ENCODE measurements at places on chromosomes 4 and X.

DNA sequence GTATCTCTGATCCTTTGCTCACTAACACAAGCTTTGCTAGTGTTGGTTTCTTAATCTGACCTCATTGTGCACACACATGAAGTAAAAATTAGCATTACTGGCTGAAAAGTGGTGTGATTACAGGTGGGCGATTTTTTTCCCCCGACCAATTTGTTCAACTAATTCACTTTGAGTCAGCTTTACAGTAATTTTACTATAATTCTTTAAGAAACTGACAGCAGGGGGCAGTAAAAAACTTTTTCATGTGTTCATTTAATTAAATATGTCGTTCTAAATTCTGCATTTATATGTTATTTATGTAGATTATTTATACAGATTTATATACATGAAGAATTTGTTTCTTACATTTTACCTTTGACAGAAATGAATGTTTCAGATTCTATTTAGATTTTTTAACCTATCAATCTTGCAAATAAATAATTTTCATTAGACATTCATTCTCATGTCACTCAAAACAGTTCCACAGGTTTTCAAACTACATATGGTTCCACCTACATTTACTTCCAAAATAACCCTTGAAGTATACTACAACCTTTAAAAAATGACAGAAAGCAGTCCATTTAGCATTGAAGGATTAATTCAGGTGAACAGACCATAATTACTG lies 17.5 kb downstream of the PALLD start:
- DNase-seq, result no peak

DNA sequence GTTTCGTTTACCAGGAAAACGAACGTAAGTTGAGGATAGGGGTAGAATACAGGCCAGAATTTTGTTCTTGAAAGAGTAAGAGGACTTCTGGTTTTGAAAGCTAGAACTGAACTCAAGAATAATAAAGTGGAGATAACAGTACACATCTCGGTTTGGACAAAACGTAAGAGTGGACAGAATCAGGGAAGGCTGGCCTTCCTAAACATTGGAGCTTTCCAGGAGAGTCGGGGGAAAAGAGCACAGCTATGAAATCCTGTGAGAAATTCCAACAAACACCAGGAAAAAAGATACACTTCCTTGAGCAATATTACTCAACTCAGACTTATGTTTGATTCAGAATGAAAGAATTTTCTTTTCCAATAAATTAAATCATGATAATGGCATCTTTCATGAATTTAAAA lies 1.2 kb downstream of the CTSO start:
- DNase-seq, result no peak

GRCh38 chrX:131322651-131323050 lies 33.5 kb upstream of the IGSF1 start:
- DNase-seq, result no peak

- DNase-seq, result no peak
These were observed 458.1 kb downstream of the KCTD8 start for GRCh38 chr4:43990551-43990950.

- DNase-seq, result no peak
These were observed 443.0 kb upstream of the GALNT7 start for GRCh38 chr4:172725581-172725980.

DNA sequence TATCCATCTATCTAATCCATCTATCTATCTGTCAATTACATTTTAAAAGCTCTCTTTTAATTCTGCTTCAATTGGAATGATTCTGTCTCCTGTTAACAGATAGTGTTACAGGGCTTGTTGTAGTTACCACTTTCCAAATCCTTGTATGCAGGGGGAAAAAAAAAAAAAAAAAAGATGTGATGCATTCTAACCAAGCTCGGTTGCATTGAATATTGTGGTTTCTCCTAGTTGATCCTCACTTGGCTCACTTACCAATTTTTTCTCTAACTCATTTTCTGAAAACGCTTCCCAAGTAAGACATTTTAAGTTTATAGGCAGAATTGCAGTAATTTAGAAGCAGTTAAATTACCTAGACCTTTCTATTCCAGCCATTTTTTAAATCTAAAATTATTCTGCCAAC lies 327.9 kb upstream of the PITX2 start:
- DNase-seq, result no peak

- DNase-seq, result no peak
These were observed 563.8 kb upstream of the FRG1 start for GRCh38 chr4:189376901-189377300.

- no peak for DNase-seq
These were observed 1.1 kb upstream of the RAP1GDS1 start for GRCh38 chr4:98260047-98260578.

- DNase-seq, result no peak
These were observed 2324.7 kb upstream of the AGA start for GRCh38 chr4:179766938-179767337.

- no peak for DNase-seq
These were observed 34.0 kb upstream of the USP9X start for GRCh38 chrX:41051288-41051687.

DNA sequence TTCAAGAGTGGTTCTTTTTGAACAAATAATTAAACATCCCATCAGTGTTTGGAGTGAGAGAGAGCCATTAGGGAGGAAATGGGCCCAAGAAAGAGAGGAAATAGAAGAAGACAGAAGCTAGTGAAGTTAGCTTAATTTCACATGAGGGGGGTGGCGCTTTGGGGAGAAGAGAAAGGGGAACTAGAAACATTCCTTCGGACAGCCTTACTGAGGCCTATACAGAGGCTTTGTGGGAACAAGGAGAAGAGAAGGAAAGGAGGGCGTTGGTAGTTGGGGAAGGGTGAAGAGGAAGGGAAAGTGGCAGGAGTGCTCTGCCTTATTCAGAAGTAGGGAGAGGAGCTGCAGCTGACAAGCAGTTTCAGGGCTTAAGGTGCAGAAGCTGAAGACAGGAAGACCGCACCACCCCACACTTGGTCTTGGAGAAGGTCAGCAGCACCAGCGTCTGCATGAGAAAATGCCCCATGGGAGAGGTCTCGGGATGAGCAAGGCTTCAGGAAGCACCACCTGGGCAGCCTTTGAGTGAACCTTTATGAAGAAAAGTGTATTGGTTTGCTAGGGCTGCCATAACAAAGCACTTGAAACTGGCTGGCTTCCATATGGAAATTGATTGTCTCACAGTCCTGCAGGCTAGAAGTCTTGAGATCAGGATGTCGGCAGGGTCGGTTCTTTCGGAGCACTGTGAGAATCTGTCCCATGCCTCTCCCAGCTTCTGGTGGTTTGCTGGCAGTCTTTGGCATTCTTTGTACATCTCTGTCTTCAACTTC lies 85.1 kb downstream of the KIT start:
- DNase-seq, result no peak

DNA sequence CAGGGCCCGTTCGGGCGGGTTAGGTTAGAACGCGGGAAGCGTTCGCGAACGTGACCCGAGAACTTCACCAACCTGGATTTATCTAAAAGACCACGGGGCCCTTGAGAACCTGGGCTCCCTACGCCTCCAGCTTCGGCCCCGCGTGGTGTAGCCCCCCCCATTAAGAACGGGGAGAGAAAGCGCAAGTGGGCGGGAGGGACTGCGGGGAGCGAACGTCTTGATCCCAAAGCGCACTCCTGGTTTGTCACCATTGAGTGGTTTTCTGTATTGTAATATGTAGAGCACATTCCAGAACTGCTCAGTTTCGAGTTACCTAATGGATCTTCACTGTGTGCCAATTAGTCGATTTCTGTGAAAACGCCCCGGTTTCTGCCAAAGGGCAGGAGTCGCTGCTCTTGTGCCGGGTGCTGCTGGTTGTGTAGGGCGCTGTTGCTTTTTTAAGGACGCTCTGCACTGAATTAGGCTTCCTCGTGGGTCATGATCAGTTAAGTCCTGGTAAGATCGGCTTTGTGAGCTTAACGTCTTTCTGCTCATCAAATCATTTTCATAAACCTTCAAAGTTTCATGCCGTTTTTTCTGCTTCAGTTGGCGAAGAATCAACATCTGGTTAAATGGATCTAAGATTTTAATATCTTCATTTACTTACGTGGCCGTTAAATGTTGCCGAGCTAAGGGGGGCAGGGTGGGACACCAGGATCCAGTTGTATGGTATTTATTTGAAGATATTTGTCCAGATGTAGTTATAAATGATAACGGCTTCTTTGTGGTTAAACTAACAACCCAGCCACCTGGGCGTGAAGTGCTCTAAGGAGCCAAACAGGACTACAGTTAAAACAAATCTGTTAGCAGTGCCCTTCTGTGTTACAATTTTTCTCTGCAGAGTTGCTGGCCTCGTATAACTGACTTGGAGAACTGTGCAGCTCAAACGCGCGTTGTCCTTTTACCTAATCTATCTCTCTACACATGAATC lies 809 bp downstream of the MND1 start:
- peak; percentile 53 for DNase-seq

- no peak for DNase-seq
These were observed 104.7 kb upstream of the MID1 start for GRCh38 chrX:10725071-10725470.

GRCh38 chr4:187840814-187841213 lies 154.8 kb upstream of the ZFP42 start:
- DNase-seq, result no peak

- DNase-seq, result no peak
These were observed 21.8 kb downstream of the SPANXC start for GRCh38 chrX:141220342-141221008.

GRCh38 chr4:41538017-41538733 lies at the start of gene LIMCH1:
TSS of gene LIMCH1 (plus strand) at chr4:41538157. CDS start at chr4:41605996, 67,839 bp downstream.
- no peak for DNase-seq

- no peak for DNase-seq
These were observed 2.0 kb upstream of the NUDT9 start for GRCh38 chr4:87420276-87420830.

DNA sequence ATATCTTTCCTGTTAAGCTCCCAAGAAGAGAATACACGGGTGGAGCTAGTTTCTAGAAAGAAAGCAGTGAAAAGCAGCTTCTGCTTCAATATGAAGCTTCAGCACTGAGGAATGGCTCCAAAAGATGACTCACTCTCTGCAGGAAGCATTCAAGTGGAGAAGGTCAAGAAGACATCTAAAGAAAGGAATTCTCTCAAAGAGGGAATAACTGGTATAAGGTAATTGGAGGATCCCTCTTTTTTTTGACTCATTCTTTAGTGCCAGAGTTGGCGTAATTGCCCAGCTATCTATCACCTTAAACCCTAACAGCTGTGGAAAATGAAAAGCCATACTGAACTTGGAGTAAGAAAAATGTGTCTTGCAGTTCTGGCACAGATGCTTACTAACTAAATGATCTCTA lies 3.5 kb downstream of the EDA2R start:
- no peak for DNase-seq

GRCh38 chrX:102517326-102517725 lies 787 bp upstream of the TMSB15A start:
- no peak for DNase-seq

GRCh38 chrX:45584717-45585116 lies 384.0 kb upstream of the DIPK2B start:
- no peak for DNase-seq

DNA sequence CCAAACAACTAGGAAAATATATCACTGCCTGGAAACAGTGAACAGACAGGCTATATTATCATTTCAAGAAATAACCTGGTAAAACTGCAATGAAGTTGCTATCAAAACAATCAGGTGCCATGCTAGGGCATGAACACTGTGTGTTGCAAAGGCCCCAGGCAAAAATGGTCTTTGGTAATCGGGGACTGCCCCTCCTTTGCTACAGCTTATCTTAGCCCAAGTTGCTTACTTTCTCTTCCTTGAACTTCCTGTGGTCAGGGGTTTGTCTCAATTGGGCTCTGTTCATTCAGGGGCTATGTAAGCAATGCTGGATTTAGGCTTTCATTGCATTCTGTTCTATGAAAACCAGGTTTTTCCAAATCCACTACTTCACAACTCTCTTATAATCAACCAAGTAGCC lies 30.4 kb downstream of the SCML1 start:
- DNase-seq, result no peak

- no peak for DNase-seq
These were observed 60.0 kb upstream of the LNX1 start for GRCh38 chr4:53651156-53651735.

GRCh38 chr4:84529169-84529751 lies 30.2 kb upstream of the NKX6-1 start:
- peak; percentile 26 for DNase-seq

DNA sequence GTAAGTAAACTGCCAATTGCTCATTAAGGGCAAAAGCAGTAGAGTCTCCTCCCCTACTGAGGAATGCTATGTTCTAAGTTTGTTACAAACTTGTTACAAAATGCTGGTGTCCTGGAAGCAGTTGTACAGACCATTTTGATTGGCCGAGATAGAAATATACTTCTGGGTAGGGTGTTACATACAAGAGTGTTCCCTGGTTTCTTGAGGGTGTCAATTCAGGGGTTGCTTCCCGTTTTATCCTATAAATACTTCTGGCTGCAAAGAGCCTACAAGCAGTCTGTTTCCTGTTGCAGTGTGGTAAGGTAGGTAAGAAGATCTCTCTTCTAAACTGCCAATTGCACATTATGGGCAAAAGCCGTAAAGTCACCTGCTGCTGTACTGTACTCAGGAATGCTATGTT lies 5.7 kb downstream of the TRPC5OS start:
- no peak for DNase-seq

DNA sequence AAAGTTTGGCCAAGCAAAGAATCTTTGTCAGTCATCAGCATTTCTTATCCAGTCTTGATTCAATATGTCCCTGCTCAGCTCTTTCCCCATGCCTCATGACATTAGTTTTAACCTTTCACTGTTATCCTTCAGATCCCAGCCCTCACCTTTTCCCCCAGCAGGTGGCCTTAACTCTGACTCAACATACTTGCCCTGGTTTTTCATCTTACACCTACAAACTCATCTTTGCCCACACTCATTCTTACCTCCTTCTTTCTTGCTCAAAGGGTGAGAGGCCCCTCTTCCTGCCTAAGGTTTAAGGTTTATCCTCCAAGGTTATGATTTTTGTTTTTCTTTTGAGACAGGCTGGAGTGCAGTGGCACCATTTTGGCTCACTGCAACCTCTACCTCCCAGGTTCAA lies 10.6 kb upstream of the ANXA5 start:
- no peak for DNase-seq

- DNase-seq, result no peak
These were observed 10.7 kb downstream of the SEC24B start for GRCh38 chr4:109444182-109444844.

DNA sequence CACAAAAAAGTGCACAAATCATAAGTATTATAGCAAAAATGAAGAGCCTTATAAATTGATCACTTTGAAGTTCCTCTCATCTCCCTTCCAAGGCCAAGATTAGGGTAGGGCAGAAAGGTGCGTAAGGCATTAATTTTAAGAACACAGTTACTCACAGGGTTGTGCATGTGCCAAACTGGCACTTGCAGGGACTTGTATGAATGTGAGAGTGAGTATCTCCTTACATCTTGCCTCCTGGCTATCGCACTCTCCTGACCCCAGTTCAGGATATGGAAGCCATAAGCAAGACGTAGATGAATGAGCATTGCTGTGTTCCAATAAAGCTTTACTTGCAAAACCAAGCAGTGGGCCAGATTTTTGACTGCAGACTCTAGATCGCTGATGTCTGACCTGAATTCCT lies 510.1 kb upstream of the AADAT start:
- no peak for DNase-seq

GRCh38 chr4:120844528-120844921 lies 78.0 kb downstream of the PRDM5 start:
- no peak for DNase-seq

DNA sequence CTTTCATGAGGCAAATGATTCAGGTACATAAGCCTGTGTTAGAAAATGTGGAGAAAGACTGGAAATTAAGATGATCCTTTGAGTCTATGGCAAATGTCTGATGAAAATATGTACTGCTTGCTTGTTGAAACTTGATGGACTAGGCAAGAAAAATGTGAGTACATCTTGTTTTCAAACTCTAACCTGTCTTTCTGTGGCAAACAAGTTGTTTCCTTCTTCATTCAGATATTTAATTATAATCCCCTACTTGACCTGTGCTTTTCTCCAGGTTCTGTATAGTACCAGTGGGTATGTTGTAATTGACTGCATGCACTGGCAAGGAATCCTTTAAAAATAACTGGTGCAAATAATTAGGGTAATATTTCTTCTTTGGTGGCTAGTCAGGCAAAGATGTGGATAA lies 136.7 kb downstream of the ARHGAP24 start:
- no peak for DNase-seq
